ENCODE measurements at places on chromosomes 6 and 20.

DNA sequence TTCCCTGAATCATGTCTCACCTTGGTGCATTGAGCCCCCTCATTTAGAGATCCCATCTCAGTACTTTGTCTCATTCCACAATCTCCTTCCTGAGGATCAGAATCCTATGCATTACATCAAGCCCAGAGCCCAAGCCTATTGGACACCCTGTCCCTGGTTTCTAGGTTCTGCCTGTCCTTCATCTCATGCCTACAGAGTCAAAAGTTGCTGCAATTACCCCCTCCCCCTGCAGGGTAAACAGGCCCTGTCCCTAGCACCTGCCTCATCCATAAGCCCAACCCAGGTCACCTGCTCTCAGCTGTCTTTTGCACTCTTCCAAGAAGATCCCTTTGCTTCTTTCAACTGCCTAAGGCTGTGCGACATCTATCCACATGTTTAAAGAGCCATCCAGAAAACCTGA lies 93.9 kb downstream of the SPTLC3 start:
- no peak for DNase-seq

DNA sequence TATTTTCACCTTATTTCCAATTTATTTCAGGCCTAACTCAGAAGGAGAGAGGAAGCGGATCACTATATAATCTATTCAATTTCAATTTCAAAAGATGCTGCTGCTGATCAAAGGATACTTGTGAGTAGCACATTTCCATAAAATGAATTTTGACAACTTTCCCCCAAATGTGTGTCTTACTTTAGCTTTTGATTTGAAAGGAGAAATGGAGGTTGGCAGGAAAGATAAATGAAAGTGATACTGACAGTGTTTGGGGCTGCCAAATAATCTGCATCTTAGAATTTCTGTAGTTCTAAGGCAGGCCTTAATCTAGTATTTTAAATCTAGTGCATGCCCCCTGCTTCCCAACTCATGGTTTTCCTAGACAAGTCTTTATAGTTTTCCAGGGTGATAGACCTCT lies 535.4 kb downstream of the DOK5 start:
- no peak for DNase-seq

GRCh38 chr20:62048821-62049291 lies 16.8 kb downstream of the TAF4 start:
- DNase-seq, result no peak

- peak; percentile 18 for DNase-seq
Measured at GRCh38 chr6:34982424-34982852, 93.4 kb downstream of the ANKS1A start.

- DNase-seq, result no peak
Measured at GRCh38 chr20:11484479-11484878, 433.2 kb upstream of the BTBD3 start.

- no peak for DNase-seq
Measured at GRCh38 chr6:99331531-99331930, 17.9 kb downstream of the FAXC start.

DNA sequence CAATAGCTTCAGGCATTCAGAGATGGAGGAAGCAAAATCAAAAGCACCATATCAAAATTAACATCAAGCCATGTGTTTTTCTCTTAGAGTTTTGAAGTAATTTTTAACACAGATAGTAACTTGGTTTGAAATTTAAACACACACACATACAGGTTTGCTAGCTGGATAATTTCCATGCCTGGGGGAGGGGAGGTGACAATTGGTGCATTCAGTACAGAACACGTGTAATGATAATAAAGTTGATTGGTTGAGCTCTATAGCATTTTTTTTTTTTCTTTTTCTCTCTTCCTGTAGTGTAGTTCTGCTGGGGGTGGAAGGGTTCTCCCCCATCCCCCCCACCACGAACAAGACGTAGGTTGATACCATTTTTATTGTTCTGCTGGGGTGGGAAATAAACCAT lies 564.8 kb downstream of the LMBRD1 start:
- DNase-seq, result no peak

DNA sequence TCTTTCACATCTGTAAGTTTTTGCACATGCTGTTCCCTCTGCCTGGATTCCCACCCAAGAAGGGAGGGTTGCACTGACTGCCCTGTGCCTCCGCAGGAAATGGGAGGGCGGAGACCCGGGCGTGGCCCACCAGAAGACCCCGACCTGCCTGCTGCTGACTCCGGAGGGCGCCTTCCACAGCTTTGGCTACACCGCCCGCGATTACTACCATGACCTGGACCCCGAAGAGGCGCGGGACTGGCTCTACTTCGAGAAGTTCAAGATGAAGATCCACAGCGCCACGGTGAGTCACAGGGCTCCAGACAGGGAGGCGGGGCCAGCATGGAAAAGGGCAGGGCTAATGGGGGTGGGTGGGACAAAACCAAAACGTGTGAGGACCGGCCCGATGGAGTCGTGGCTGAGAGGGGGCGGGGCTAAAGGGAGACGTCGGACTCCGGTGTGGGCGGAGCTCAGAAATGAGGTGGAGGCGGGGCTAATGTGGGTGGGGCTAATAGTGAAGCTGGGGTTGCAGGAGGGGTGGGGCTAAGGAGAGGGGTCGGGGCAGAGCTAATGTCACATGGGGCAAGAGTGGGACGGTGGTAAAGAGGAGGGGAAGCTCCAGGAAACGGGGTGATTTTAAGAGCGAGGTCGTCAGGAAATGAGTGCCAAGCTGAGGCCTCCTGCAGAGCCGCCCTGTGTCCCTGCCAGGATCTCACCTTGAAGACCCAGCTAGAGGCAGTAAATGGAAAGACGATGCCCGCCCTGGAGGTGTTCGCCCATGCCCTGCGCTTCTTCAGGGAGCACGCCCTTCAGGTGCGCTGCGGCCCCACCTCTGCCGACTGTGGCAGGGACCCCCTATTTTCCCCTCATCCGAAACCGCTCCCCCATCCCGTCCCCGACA lies 12.6 kb downstream of the HSPA12B start:
- DNase-seq, result peak; percentile 84

DNA sequence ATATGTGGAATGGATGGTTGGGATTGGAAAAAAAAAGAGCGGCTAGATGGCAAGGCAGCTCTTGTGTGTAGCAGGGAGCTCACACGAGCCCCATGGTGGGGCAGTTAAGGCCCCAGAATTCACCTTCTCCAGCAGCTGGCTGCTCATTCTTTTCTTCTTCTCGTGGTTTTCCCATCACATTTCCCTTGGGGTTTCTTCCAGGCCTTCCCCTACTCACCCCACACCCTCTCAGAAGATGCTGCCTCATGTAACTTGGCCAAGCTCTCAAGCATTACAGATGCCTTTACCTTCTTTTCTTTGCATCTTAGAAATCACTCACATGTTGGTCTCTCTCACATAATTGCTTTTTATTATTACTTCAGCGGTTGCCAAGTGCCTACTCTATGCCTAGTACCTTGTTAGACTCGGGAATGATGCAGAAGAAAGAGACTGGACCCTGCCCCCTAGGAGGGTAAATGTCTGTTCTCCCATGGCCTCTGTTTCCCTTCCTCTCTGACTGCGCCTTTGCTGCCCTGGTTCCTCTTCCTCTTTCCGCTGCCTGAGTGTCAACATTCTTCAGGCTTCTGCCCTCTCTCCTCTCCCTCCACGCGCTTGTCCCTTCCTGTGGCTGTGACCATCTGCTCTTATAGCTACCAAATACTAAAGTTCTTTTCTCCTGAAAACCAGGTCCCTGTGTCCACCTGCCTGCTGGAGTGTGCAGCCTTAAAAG lies 28.6 kb downstream of the PPARD start:
- DNase-seq, result peak; percentile 60

GRCh38 chr6:21143645-21144044 lies 449.9 kb upstream of the SOX4 start:
- DNase-seq, result no peak

DNA sequence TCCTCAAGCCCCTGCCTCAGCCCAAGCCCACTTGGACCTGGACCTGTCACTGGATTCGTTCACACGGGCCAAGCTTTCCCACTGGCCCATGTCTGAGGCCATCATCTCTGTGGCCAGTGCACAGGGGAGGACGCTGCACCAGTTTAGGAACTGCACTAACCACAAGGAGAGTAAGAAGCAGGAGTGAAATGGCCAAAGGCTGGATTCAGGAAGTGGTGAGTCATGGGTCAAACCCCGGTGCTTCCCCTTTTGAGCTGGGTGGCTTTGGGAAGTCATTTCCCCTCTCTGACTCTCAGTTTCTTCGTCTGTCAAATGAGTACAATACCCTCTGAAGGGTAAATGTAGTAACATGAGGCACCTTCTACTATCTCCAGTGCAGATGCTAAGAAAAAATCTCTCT lies 87.9 kb downstream of the CD40 start:
- DNase-seq, result peak; percentile 75

DNA sequence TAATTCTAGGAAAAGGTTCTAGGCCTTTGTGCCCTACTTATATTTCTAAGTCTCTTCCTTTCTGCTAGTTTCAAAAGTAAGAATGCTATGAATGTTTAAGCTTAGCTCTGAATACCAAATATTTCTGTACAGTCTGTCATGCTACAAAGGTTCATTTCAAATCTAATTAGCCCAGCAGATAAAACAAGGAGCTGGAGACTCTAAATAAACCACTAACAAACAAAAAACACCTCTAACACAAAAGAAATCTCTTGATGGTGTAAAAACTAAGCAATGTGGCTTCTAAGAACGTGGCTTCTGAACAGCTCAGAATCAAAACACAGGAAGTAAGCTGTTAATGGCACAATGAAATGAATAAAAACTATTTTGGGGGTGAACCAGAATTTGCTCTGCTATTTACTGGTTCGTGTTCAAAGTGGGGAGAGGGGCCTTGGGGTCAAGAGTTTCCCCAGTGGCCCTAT lies 198.3 kb downstream of the BCAS1 start:
- no peak for DNase-seq

GRCh38 chr6:141398949-141399348 lies 733.8 kb upstream of the GJE1 start:
- DNase-seq, result no peak

DNA sequence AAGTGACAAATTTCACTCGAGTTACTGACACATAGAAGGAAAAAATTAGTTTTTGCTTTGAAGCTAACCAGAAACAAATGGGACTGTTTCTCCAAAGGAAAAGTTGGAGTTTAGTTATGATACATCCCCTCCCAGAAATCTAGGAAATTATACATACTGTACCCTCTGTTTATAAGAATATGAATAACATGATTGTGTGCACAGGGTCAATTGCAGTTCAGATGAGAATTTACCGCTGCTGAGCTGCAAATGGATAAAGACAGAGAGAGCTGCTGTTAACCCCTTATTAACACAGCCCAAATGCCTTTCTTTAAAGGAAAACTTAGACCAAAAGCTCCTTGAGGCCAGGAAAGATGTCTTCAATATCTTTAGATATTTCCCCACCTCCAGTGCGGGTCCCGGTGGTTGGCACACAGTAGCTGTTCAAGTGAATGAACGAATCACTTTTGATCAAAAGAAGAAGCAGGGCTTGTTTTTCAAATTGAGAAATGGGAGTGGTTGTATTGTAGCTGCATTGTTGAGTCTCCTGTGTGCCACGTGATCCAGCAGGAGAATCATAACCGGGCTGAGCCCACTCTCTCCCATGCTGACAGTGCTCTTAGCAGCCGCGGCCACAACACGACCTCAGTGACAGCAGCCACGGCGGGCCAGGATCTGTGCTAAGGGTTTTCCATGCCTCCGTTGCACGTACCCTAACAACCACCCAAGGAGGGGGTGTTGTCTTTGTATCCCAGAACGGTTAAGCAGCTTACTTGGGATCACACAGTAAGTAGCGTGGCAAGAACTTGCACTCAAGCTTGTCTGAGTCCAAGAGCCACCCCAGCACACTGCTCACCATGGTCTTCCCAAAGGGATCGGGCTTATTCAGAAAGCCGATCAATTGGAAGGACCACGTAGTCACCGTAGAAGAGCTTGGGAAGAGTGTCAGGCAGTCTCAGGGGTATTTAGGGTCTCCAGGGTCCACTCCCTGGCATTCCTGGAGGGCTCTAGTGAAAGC lies 53.5 kb upstream of the BMP6 start:
- no peak for DNase-seq

DNA sequence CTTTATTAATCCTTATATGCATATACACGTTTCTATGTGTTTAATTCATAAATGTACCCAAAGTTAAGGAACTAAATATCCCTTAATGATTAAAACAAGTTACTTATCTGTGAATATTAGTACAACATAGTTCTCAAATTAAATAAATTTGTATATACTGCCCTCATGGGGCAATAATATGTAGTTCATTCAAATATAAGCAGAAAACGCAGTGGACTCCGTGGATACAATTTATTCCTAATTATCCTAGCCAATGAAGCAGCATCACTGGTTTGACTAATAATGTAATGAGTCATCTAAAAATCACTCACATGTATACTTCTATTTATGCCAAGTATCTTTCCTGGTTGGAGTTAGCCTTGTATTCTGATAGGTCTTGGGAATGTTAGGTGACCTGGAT lies 111.6 kb downstream of the TBC1D32 start:
- DNase-seq, result no peak

- no peak for DNase-seq
Measured at GRCh38 chr20:19823216-19823615, 65.2 kb downstream of the RIN2 start.

- no peak for DNase-seq
Measured at GRCh38 chr20:43961116-43961515, 46.5 kb downstream of the TOX2 start.

- no peak for DNase-seq
Measured at GRCh38 chr6:52022675-52023074, 64.7 kb downstream of the PKHD1 start.

DNA sequence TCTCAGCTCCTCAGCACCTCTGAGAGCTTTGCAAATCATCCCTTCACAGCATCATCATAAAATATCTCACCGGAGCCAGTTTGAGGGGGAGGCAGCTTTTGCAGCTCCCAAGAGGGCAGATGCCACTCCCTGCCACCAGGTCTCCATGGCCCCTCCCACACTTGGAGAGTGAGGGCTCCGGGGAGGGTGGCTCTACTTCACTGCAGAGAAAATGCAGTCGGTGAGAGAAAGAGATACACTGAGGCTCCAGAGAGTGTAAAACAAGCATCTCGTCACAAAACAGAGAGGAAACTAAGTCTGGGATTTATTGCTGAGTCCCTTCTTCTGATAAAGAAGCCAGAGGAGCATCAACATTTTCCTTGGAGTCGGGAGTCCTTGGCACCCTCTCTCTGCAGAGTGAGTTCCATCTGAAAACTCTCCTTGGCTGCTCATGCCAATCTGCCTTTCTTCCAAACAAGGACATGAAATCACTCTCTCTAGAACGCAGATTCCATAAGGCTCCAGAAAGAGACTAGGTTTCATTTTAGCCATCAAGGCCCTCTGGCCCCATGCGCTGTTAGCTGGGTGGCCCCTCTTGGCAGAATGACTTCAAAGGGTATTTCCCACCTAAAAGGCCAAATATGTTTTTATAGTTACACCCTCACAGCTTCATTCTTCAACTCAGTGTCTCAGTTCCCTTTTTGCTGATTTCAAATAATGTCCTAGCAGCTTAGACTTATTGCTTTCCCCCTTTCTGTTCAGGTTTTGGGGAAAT lies 70.6 kb upstream of the F13A1 start:
- no peak for DNase-seq

Data from KBM-7 (cell line).